T-helper 1 cell (primary cell): ENCODE measurements at places on chromosomes 2 and 18.
A peak's percentile ranks its signal among the peaks of the same experiment; 100 is the strongest.

DNA sequence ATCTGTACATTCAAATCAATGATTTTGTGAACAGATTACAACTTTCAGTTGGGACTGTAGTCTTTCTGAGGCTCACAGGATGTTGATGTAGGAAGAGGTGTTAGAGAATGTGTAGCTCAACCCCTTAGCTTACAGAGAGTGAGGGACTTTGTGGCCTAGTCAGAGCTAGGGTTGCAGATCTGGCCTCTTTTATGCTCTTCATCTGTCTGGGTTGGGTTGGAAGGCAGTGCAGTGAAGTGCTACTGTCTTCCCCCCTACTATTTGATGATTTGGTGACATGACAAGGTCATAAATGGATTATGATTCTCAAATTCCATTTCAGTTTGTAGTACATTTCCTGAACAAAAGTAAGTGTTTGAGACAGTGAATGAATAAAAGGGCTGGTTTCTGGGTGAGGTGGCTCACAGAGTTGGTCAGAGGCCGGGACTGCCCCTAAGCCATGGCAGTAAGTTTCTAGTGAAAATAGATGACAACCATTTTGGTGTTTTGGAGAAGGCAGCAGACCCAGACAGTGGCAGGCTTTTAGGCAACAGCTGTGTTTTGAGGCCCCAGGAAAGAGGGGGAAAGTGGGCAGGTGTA lies 21.6 kb downstream of the MAP4K4 start:
- DNase-seq, result peak; percentile 23

DNA sequence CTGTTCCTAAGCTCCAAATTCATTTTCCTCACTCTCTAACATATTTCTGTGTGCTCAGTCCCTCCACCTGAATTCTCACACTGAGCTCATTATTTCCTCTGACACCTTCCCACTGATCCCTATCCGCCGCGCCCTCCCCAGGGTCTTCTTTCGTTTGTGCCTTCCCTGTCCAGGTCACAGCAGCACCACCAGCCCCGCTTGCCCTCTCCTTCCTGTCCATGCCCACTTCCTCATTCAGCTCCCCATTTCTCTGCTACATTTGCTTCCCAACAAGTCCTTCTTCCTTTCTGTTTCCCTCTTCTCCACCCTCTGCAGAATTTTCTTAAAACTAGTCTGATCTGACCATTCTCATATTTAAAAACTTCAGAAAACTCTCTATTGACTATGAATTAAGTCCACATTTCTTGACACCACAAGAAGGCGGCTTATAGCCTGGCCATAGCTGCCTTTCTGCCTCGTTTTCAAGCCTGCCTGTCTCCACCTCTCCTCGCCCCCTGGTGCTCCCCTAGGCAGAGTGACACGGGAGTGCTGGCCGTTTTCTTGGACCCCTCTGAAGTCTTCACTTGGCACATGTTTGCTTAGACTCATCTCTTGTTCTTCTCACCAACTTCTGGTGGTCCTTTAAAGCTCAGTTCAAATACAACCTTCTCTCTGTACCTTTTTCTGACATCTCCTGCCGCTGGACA lies 138.7 kb upstream of the BOD1L2 start:
- DNase-seq, result no peak

GRCh38 chr2:139478165-139478914 lies 698.1 kb upstream of the NXPH2 start:
- no peak for DNase-seq

DNA sequence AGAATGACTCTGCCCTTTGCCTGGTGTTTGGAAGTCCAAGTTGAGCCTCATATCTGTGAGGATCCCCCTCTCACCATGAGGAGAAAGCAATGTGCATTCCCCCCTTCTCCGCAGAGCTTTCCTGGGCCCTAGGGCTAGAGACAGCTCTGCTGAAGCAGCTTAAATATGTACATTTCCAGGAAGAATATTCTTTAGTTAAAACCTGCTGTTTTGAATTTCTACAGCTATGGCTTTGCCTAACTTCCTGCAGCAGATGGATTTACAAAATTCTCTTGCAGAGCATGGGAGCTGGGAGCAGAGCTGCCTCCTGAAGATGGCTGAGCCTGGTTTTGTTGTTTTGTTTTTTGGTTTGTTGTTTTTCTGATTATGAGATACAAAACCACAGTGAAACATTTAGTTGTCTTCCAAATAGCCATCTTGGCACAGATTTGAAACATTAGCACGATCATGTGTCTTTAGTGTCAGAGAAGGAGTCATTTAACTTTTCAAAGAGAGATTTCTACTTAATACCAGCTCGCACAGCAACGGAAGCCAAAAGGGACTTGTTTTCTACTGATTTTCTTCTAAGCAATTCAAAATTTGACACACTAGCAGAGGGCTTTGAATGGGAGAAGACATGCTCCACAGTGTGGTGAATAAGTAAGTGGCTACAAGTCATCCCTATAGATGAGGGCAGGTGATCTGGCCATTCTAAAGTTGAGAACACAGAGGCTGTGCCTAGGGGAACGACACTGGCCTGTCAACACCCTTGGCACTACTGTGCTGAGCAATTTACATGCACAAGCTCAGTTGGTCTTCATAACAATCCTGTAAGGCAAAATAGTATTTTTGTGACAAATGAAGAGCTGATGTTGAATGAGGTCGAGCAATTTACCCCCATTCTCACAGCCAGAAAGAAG lies 222.6 kb downstream of the MREG start:
- no peak for DNase-seq

- DNase-seq, result no peak
These were observed 52.1 kb upstream of the SLC66A3 start for GRCh38 chr2:11102956-11103860.

DNA sequence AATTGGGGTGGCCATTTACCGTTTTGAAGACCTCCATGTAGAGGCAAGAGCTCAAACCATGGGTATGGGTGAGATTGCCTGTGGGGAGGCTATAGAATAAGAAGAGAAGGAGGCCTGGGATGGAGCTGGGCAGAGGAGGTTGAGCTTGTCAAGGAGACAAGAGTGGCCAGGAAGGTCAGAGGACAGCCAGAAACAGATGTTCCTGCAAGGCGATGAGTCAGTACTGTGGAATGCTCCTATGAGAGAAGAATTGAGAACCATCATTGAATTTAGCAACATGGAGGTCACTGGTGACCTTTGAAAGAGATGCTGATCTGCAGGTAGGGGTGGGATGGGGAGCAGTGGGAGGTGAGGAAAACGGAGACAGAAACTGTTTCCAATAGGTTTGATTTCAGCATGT lies 3.5 kb downstream of the ACSL3 start:
- no peak for DNase-seq
